ENCODE measurements at places on chromosomes 6 and 20.

- peak; percentile 80 for DNase-seq
Observed at GRCh38 chr6:33312361-33313104, 1.3 kb downstream of the TAPBP start.

GRCh38 chr6:39669207-39669972, 55.8 kb downstream of the KIF6 start:
- DNase-seq: no peak

DNA sequence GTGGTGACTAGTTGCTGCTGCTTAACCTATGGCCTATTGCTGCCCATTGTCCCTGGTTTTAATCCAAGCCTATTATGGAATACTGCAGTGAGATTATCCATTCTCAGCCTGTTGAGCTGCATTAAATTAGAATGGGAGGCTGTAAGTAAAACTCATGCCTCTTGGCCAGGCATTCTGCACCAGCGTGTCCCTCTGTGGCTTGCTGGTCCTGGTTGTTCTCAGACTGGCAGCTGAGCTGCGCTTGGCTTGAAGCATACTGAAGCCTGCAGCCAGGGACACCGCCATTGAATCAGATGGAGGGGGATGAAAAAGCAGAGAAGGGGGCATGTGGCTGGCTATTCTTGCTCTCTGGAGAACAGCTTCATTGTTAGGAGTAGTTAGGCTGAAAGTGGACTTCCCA, 15.6 kb downstream of the LRRN4 start:
- DNase-seq: no peak

DNA sequence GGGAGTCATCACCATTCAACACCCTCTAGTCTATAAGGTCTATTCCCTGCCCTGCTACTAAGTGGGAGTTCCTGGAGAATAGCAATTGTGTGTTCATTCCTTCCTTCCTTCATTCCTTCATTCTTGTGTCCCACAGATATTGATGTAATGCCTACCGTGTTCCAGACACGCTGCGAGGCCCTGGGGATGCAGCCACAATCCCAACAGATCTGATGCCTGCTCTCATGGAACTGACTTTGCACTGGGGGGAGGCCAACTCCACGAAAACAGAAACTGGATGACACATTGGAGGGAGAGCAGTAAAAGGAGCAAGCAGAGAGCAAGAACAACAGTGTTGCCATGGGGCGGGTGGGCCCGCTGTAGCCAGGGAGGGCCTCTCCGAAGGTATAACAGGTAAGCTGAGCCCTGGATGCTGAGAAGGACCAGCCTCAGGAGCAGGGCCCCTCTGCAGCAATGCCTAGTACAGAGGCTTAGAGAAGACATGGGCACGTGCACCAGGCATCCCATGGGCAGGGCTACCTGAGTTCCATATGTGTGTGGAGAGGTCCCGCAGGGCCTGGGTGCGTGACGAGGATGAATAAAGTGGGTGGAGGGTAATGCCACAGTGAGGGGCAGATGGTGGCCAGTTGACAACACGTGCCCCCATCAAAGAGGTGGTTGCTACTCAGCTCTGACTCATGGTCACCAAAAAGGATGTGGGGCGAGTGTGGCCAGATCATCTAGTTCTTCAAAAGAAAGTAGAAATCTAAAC, 173.9 kb downstream of the NFATC2 start:
- no peak for DNase-seq

GRCh38 chr6:7267466-7268091, 45.4 kb downstream of the SSR1 start:
- DNase-seq: no peak

DNA sequence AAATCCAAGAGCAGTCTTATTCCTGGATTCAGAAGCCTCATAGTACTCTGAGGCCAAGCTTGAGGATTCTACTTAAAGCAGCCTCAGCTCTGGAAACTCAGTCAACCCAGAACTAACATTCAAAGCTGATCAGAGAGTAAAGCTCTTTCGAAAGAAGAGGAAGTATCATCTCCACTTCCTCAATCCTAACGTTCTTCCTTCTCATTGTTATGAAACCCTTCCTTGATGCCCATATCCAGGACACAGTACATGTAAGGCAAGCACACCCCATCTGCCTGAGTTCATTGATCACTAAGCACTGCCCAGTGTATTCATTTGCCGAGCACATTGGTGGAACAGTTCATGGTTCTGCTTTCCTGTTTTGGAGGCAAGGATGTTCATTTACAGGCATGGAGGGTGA, at the start of gene IPCEF1:
Gene IPCEF1 (minus strand): TSS at position 114 of the 400 bp plus-strand sequence. CDS start 90,856 bp downstream, outside the sequence.
- DNase-seq: no peak

GRCh38 chr6:30781743-30782424, 37.5 kb upstream of the IER3 start:
- no peak for DNase-seq

- no peak for DNase-seq
Observed at GRCh38 chr20:44018259-44018941, 103.7 kb downstream of the TOX2 start.

DNA sequence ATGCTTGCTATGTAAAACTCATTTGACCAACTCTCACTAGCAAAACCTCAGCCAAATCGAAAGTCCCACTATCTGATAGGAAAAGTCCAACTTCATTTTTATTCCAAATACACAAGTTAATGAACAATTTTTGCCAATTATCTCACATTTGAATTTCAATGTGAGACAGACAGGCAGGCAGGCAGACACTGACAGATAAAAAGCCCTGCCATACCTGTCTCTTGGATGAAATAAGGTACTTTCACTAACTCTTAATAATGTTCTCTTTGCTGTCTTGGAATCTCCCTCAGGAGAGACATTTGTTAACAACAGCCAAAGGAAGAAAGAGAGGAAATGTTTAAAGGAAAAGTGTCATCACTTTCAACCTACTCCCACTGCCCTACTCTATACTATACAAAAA, 82.0 kb downstream of the RNGTT start:
- DNase-seq: no peak

DNA sequence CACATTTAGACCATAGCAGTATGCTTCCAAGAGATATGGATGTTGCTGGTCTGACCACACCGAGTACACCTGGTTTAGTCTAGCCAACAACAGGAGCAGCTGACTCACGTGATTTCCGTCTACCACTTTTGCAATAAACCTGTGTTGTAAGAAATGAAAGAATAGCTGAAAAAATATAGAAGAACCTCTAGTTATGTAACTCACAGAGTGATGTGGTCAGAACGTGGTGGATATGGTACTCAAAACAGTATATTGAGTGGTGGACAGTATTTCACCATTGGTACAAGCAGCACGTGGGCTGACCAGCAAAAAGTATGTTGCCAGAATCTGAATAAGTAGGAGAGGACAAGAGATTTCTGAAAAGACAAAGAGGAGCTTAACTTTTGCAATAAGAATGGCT, 226.9 kb downstream of the TBC1D7 start:
- no peak for DNase-seq

DNA sequence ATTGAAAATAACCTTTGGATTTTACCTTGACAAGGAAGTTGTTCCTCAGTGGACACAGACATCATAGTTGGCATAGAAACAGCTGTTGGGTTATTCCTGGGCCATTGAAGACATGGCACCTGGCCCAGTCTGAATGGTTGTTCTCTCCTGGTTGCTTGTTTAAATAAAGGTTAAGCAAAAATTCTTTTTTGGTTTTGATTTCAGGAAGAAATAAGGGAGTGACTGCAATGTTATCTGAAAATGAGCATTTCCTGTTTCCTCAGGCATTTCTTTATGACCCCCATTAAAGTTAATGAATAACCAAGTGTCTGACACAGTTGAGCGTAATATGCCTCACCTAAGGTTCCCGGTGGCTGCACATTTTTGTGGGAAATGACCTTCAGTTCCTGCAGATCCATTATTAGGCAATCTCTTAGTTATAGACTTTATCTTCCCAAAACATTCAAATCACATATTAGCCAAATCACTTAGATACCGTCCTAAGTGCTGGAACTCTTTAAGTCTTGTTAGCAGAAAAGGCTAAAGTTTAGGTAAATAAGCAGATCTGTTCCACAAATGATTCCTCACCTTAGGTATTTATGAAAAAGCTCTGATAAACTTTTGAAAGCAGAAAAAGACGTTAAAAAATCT, 648.7 kb upstream of the FLRT3 start:
- DNase-seq: no peak

DNA sequence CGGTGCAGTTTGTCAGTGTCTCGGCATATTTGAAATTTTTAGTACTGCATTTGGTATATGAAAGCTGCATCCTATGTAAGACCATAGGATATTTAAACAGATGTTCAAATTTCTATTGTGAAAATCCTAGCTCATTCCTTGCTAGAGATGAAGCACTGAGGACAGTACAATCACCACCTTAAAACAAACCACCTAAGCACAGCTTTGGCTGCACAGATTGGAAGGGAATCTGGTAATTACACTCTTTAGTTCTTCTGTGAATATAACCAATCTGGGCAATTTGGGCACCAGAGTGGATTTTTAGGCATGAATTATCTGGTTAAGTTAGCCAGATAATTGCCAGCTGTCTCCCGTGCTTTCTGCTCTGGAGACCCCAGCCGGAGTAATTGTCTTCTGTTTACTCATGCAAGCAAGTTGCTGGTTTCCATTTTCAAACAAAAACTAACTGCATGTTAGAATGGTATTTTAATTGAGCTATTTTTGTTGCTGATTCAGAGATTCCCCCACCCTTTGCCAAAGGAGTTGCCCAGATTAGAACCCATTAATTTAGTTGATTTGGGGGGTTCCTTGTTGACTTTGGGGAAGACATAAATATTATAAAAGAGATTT, 36.9 kb downstream of the E2F3 start:
- DNase-seq: no peak

- DNase-seq: no peak
Observed at GRCh38 chr20:14378326-14378725, 40.9 kb upstream of the FLRT3 start.

- peak; percentile 77 for DNase-seq
Observed at GRCh38 chr20:3846740-3847428, at the start of gene MAVS. MAVS (plus strand) TSS chr20:3846834; CDS start chr20:3854625, 7,791 bp downstream.

DNA sequence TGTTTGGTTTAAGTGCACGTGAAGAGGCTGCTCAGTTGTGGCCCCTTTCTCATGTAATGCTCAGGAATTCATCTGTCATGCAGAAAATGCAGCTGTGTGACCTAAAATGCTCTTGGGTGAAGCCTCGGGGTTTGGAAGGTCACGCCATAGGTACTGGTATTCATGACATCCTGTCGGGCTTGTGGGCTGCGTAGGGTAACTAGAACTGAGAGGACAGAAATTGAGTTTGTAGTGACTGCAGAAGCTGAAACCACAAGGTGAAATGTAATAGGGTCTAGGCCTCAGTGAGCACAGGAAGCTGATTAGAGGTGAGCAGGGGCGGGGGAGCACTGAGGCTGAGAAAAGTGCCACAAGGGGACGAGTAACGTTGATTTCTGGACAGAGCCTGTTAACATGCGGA, 128.8 kb downstream of the SOBP start:
- DNase-seq: peak; percentile 11

DNA sequence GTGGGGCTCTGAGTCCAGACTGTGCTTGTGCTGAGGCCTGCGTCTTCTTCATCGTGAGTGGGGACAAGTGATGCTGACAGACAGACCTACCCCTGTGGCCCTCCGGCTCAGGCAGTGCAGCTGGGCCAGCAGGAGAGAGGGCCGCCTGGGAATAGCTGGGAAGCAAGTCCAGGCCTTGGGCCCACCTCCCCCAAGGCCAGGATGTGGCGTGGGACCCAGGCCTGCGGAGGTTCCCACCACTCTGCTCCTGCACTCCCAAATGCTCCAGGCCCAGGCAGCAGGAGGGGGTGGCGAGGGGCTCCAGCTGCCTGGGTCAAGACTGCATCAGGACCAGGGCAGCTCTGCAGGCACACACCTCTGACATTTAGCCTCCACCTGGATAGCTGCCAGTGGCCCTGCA, 38.3 kb downstream of the DAAM2 start:
- DNase-seq: no peak

GRCh38 chr6:34341481-34341971, 50.9 kb downstream of the NUDT3 start:
- no peak for DNase-seq

- no peak for DNase-seq
Observed at GRCh38 chr6:110646951-110647910, 168.0 kb downstream of the CDK19 start.

DNA sequence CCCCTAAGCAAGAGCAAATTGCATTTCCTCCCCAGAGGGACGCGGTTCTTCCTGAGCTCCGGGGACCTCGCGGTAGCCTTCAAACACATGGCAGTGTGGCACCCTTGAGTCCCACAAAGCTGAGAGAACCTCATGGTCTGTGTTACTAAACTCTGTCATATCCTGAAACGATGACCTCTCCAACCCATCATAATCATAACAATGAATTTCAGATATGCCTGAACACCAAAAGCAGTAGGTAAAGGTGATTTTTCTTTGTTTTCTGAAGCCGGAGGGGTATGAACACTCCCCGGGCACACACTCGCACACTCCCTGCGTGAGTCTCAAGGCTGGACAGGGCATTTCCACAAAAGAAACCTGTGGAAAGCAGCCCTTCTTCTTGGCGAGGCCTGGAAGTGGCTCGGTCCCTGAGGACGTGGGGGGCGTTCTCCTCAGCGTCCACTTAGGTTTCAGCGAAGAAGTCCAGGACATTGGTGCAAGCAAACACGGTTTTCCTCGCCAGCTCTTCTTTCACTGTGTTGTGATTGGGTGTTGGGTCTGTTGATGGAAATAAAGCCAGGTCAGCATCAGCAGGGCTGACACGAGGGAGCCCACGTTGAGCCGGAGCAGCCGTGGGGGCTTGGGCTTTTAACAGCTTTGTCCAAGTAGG, 183.4 kb downstream of the ERMARD start:
- no peak for DNase-seq

- no peak for DNase-seq
Observed at GRCh38 chr6:104601721-104602120, 258.0 kb downstream of the HACE1 start.

- DNase-seq: no peak
Observed at GRCh38 chr6:106913111-106913510, 61.4 kb downstream of the CD24 start.

DNA sequence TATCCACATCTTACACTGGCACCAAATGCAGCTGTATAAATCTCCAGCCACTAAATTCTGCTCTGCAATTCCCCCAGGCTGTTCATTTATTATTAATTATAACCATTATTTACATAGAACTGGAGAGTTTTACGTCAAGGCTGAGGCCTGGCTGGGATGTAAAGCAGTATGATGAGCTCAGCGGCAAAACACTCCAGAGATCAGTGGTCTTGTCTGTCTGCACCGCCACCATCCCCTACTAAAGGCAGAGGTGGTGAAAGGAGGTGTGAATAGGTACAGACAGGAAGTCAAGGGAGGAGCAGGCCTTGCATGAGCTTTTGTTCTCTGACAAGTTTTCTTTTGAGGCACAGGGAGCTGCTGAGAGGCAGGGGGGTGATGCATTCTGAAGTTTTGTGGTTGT, 159.9 kb upstream of the PCSK2 start:
- DNase-seq: no peak

DNA sequence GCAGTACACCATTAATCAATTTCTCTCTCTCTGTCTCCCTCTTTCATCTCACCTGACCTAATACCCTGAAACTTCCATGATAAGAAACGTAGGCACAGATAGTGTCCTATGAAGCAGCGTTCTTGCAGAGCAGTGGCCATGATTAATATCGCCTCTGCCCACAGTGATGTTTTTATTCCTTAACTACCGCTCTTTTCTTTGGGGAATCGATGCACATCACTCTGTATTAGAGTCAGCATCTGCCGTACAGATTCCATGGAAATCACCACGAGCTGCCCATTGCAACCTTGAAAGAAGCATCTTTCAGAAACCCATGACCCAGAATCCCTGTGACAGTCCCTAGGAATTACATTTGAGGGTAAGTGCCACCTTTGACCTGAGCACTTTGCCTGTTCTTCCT, 152.0 kb upstream of the ECI2 start:
- DNase-seq: no peak

- no peak for DNase-seq
Observed at GRCh38 chr6:101454106-101454676, 60.7 kb downstream of the GRIK2 start.

GRCh38 chr6:81126150-81126549, 626.3 kb downstream of the TENT5A start:
- DNase-seq: no peak
